ENCODE measurements at places on chromosomes 3 and 15.
A peak's percentile ranks its signal among the peaks of the same experiment; 100 is the strongest.

- H3K4me1 ChIP-seq, result no peaks in the 10 kb centered on the region
- H3K36me3 ChIP-seq, result no peaks in the 10 kb centered on the region
- H3K27me3 ChIP-seq, result no peaks in the 10 kb centered on the region
- H3K27ac ChIP-seq, result no peak overlapping the region
Measured at GRCh38 chr3:144900366-144900765, 928.7 kb downstream of the DIPK2A start.

- H3K4me3 ChIP-seq, result no peak overlapping the region
- no peak for DNase-seq
- H3K36me3 ChIP-seq, result no peaks in the 10 kb centered on the region
Measured at GRCh38 chr3:22986958-22987357, 216.2 kb upstream of the UBE2E2 start.

- no peak for DNase-seq
- H3K27ac ChIP-seq, result no peak overlapping the region
Measured at GRCh38 chr15:92035961-92036360, 182.5 kb downstream of the SLCO3A1 start.

DNA sequence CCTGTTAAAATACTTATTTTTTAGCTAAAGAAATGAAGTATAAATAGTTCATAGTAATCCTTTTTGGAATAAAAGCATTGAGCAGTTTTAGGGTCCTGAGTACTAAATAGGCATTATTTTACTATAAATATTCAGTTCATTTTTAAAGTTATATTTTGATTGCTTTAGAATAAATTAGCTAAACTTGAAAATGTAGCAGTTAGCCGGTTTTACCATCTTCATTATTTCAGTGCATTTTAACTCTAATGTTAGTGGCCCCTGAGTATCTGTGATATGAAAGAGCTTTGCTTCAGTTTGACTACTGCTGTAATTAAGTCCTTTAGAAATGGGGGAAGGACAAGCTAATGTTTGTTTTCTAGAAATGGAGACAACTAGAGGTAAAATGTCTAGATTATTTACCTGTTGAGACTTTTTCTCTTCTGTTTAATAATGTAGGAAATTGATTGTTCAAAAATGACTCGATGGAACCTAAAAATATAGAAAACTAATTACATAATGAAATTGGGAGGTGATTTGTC is 3.6 kb downstream of the SMC4 start:
- H3K27ac ChIP-seq, result peak overlapping the region; percentile 98
- peaks cover 33% of the 10 kb centered on the region for H3K36me3 ChIP-seq
- no peak for DNase-seq
- peaks cover 37% of the 10 kb centered on the region for H3K4me1 ChIP-seq
- peak overlapping the region; percentile 95 for H3K4me3 ChIP-seq

- no peak overlapping the region for H3K4me3 ChIP-seq
- H3K27ac ChIP-seq, result no peak overlapping the region
- peaks cover 5% of the 10 kb centered on the region for H3K4me1 ChIP-seq
- no peak for DNase-seq
- no peaks in the 10 kb centered on the region for H3K36me3 ChIP-seq
Measured at GRCh38 chr3:36784138-36784635, 19.8 kb upstream of the DCLK3 start.

DNA sequence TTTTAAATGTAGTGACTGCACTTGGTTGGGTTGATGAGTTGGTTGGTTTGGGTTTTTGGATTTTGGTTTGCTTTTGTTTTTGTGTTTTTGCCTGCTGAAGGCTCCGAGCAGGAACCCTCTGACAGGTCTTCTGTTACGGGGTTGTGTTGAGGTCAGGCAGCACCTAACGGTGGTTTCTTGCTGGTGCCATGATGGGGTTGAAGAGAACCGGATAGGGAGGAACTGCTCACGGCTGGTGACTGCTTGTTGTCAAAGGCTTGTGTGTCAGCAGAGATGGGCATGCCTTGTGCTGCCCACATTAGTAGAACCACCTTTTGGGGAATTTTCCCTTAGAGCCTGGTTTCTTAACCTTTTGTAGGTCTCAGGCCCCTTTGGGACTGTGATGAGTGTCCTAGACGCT is 42.0 kb downstream of the SLC6A6 start:
- H3K4me1 ChIP-seq, result peaks cover 16% of the 10 kb centered on the region
- H3K27me3 ChIP-seq, result no peaks in the 10 kb centered on the region
- H3K27ac ChIP-seq, result no peak overlapping the region
- DNase-seq, result no peak
- H3K36me3 ChIP-seq, result peaks cover 22% of the 10 kb centered on the region
- H3K4me3 ChIP-seq, result no peak overlapping the region

- no peak for DNase-seq
- peaks cover 22% of the 10 kb centered on the region for H3K4me1 ChIP-seq
- H3K36me3 ChIP-seq, result peaks cover 2% of the 10 kb centered on the region
Measured at GRCh38 chr3:112778353-112778948, 68.2 kb downstream of the CD200R1L start.

GRCh38 chr3:96106701-96107100 is 707.7 kb upstream of the EPHA6 start:
- no peak overlapping the region for H3K4me3 ChIP-seq

- no peaks in the 10 kb centered on the region for H3K4me1 ChIP-seq
- H3K27ac ChIP-seq, result no peak overlapping the region
- no peak for DNase-seq
- H3K36me3 ChIP-seq, result peaks cover 2% of the 10 kb centered on the region
- no peak overlapping the region for H3K4me3 ChIP-seq
- H3K27me3 ChIP-seq, result no peaks in the 10 kb centered on the region
Measured at GRCh38 chr3:7764115-7764514, 737.5 kb upstream of the LMCD1 start.

DNA sequence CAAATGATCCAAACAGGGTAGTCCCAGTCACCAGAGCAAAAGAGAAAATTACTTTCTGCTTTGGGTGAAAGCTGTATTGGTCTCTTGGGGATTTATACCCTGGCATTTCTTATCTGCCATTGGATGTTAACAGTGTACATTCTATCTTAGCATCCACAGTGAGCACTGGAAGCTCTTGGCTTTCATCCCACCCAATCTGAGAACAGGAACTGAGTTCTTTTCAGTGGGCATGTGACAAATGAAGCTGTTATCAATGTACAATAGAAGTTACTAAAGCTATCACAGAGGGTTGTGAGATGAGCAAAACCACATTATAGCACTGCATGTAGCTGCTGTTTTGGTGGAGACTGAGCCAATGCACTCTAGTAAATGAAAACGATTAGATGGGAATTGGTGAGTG is 300.7 kb downstream of the TUSC7 start:
- no peak for DNase-seq
- H3K36me3 ChIP-seq, result no peaks in the 10 kb centered on the region
- H3K27ac ChIP-seq, result no peak overlapping the region

- H3K4me3 ChIP-seq, result no peak overlapping the region
- H3K27ac ChIP-seq, result no peak overlapping the region
- H3K27me3 ChIP-seq, result no peaks in the 10 kb centered on the region
- no peaks in the 10 kb centered on the region for H3K36me3 ChIP-seq
- DNase-seq, result no peak
- peaks cover 48% of the 10 kb centered on the region for H3K4me1 ChIP-seq
Measured at GRCh38 chr15:58462973-58463663, 31.3 kb downstream of the LIPC start.

- DNase-seq, result no peak
- no peaks in the 10 kb centered on the region for H3K36me3 ChIP-seq
- H3K4me3 ChIP-seq, result no peak overlapping the region
- no peak overlapping the region for H3K27ac ChIP-seq
- H3K4me1 ChIP-seq, result no peaks in the 10 kb centered on the region
Measured at GRCh38 chr3:151589311-151589710, 128.4 kb upstream of the IGSF10 start.

- peaks cover 67% of the 10 kb centered on the region for H3K27me3 ChIP-seq
- no peaks in the 10 kb centered on the region for H3K36me3 ChIP-seq
- no peak overlapping the region for H3K4me3 ChIP-seq
- H3K27ac ChIP-seq, result no peak overlapping the region
- H3K4me1 ChIP-seq, result no peaks in the 10 kb centered on the region
Measured at GRCh38 chr15:57553526-57553925, 38.2 kb upstream of the MYZAP start.

GRCh38 chr15:64213646-64214045 is 50.8 kb upstream of the PPIB start:
- no peak for DNase-seq
- H3K36me3 ChIP-seq, result peaks cover 18% of the 10 kb centered on the region
- H3K4me1 ChIP-seq, result no peaks in the 10 kb centered on the region
- H3K27me3 ChIP-seq, result no peaks in the 10 kb centered on the region
- H3K4me3 ChIP-seq, result no peak overlapping the region

GRCh38 chr15:59931646-59932261 is 72.4 kb upstream of the FOXB1 start:
- no peaks in the 10 kb centered on the region for H3K36me3 ChIP-seq
- peaks cover 84% of the 10 kb centered on the region for H3K27me3 ChIP-seq
- H3K27ac ChIP-seq, result no peak overlapping the region
- H3K4me1 ChIP-seq, result no peaks in the 10 kb centered on the region
- DNase-seq, result no peak

DNA sequence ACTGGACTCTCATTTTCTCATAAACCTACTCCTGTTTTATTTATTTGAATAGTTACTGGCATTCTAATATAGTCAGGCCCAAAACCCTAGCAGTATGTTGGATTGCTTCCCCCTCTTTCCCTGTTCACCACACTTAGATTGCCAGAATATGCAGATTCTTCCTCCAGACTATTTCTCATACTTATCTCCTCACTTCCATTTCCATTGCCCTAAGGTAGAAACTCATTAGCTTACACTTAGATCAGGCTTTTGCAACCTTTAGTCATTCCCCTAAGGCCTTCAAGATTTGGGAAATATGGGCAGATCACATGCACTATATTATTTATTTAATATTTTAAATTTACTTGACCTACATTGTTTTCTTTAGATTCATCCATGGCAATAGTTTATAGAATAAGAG is 98.9 kb downstream of the MEIS2 start:
- no peak overlapping the region for H3K27ac ChIP-seq
- DNase-seq, result no peak
- no peaks in the 10 kb centered on the region for H3K4me1 ChIP-seq

GRCh38 chr3:151675858-151676615 is 57.7 kb upstream of the AADACL2 start:
- H3K27ac ChIP-seq, result no peak overlapping the region
- H3K4me3 ChIP-seq, result no peak overlapping the region
- no peak for DNase-seq
- no peaks in the 10 kb centered on the region for H3K4me1 ChIP-seq
- no peaks in the 10 kb centered on the region for H3K36me3 ChIP-seq

GRCh38 chr3:130925628-130926027 is 31.7 kb downstream of the ATP2C1 start:
- peaks cover 77% of the 10 kb centered on the region for H3K4me1 ChIP-seq
- H3K27me3 ChIP-seq, result no peaks in the 10 kb centered on the region
- no peak for DNase-seq
- no peak overlapping the region for H3K27ac ChIP-seq
- H3K4me3 ChIP-seq, result no peak overlapping the region

- no peak overlapping the region for H3K4me3 ChIP-seq
- peaks cover 50% of the 10 kb centered on the region for H3K27me3 ChIP-seq
Measured at GRCh38 chr3:56415652-56416051, 52.6 kb downstream of the ERC2 start.

- H3K27ac ChIP-seq, result no peak overlapping the region
- no peak overlapping the region for H3K4me3 ChIP-seq
- peaks cover 58% of the 10 kb centered on the region for H3K27me3 ChIP-seq
- H3K4me1 ChIP-seq, result no peaks in the 10 kb centered on the region
- no peak for DNase-seq
- no peaks in the 10 kb centered on the region for H3K36me3 ChIP-seq
Measured at GRCh38 chr15:57647791-57648130, 56.1 kb downstream of the MYZAP start.

DNA sequence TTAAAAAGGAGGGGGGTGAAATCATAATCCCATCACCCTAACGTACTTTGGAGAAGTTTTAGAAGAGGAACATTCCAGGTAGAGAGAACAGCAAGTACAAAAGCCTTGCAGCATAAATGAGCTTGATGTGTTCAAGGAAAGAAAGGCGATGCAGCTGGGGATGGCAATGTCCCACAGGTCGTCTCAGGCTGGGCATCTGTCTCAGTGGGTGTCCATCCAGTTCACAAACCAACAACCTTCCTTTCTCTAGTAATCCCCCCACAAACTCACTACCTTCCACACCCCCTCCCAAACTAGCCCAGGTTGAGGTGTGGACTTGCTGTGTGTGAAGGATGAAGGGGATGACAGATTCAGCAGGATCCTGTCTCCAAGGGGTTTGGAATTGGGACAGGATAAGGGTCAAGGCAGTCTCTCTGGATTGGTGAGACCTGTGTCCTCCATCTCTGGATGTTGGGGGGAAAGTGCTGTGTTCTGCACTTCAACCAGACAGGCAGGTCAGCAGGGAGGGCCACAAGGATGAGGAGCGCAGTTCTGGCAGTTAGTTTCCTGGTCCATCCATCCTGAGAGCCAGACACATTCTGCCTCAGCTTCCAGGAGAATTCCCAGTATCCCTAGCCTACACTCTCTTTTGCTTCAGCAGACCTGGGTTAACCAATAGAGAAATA is 1.7 kb upstream of the ESYT3 start:
- no peaks in the 10 kb centered on the region for H3K36me3 ChIP-seq
- peaks cover 73% of the 10 kb centered on the region for H3K27me3 ChIP-seq
- no peak overlapping the region for H3K27ac ChIP-seq
- H3K4me3 ChIP-seq, result no peak overlapping the region
- DNase-seq, result no peak
- H3K4me1 ChIP-seq, result peaks cover 12% of the 10 kb centered on the region

GRCh38 chr15:73685981-73686380 is 1.8 kb downstream of the CD276 start:
- H3K27ac ChIP-seq, result no peak overlapping the region
- H3K27me3 ChIP-seq, result peaks cover 62% of the 10 kb centered on the region
- DNase-seq, result no peak
- no peaks in the 10 kb centered on the region for H3K4me1 ChIP-seq
- H3K36me3 ChIP-seq, result no peaks in the 10 kb centered on the region

- peaks cover 28% of the 10 kb centered on the region for H3K4me1 ChIP-seq
- peaks cover 53% of the 10 kb centered on the region for H3K36me3 ChIP-seq
- peak overlapping the region; percentile 55 for H3K27ac ChIP-seq
- DNase-seq, result no peak
- H3K27me3 ChIP-seq, result no peaks in the 10 kb centered on the region
Measured at GRCh38 chr3:13349823-13350222, 70.3 kb downstream of the NUP210 start.

- no peak overlapping the region for H3K27ac ChIP-seq
- H3K4me1 ChIP-seq, result no peaks in the 10 kb centered on the region
- H3K36me3 ChIP-seq, result peaks cover 2% of the 10 kb centered on the region
Measured at GRCh38 chr3:30073040-30073439, 533.4 kb upstream of the TGFBR2 start.

GRCh38 chr15:95799286-95800200 is 531.0 kb upstream of the NR2F2 start:
- H3K4me1 ChIP-seq, result no peaks in the 10 kb centered on the region
- DNase-seq, result no peak
- no peak overlapping the region for H3K27ac ChIP-seq
- H3K4me3 ChIP-seq, result no peak overlapping the region
- no peaks in the 10 kb centered on the region for H3K27me3 ChIP-seq

DNA sequence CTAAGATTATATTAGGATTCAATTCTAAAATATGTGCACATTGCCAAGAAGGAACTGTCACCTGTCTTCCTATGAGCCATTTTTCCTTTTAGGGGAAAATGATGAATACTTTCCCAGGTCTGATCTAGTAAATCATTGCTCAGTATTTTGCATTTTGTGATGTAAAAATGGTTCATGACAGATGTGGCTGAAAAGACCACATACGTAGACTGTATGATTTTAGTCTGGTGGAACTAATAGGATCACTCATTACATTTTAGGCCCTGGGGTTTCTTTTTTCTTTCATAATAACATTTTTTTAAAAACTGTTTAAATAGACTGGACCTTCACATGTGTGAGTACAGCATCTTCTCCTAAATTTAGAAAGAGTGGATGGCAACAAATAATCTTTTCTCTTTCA is 201.7 kb upstream of the MLF1 start:
- peaks cover 1% of the 10 kb centered on the region for H3K36me3 ChIP-seq
- no peak overlapping the region for H3K4me3 ChIP-seq
- no peak for DNase-seq
